Activated CD8-positive, alpha-beta T cell treated with anti-CD3 and anti-CD28 coated beads, Interleukin-2, amount 10 ng/mL, durations not matched to agents 7 days and 5 days (primary cell): ENCODE measurements at places on chromosomes 1 and 21. TPM values are rescaled to one million over a fixed set of nuclear protein-coding genes. Genes with fewer than 3 reads are reported as not detected.

The KRTAP11-1 gene
- total RNA-seq, result not detected

DNA sequence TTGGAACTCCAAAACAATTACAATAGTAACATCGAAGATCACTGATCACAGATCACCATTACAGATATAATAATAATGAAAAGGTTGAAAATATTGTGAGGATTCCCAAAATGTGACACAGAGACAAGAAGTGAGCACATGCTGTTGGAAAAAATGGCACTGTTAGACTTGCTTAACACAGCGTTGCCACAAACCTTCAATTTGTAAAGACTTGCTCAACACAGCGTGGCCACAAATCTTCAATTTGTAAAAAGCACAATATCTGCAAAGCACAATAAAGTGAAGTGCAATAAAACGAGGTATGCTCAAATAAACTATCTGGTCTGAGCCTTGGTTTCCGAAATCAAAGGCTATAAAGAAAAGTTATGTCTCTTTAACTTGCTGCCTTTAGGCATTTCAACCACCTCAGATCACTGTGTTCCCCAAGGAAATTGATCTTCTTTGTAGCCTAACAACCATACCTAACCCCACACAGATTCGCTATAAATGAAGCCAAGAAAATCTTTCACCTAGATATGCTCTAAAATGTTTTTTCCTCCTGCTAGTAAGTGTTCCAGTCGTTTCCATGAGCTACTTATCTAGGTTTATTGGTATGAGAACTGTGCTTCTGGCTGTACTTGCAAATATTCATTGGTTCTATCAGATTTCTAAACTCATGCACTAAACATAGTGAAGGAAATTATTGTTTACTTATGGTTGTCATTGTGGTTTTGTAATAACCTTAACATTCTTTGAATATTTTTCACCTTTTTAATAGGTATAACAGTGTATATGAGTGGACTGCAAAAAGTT lies 13.1 kb upstream of the LPGAT1 start:
- H3K27ac ChIP-seq, result peak overlapping the region; percentile 82
- peaks cover 30% of the 10 kb centered on the region for H3K4me1 ChIP-seq
- no peaks in the 10 kb centered on the region for H3K27me3 ChIP-seq
- H3K4me3 ChIP-seq, result no peak overlapping the region

DNA sequence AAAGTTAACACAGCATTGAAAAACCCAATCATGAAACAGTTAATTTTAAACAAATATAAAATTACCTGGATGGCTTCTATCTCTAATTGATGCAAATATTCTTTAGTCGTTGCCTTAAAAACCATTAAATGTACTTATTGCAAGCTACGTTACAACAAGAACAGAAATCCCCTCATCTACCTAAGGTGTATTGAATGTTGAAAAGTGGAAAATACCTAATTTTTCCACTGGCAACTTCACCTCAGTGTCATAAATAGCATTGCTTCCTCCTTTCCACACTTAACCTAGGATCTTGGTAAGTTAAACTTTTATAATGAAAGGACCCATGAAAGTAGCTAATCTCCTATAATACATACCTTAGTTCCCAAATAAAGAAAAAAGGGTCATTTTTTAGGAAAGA lies 5.4 kb downstream of the GADD45A start:
- H3K36me3 ChIP-seq, result peaks cover 40% of the 10 kb centered on the region
- no peak overlapping the region for H3K27ac ChIP-seq
- no peak for DNase-seq

DNA sequence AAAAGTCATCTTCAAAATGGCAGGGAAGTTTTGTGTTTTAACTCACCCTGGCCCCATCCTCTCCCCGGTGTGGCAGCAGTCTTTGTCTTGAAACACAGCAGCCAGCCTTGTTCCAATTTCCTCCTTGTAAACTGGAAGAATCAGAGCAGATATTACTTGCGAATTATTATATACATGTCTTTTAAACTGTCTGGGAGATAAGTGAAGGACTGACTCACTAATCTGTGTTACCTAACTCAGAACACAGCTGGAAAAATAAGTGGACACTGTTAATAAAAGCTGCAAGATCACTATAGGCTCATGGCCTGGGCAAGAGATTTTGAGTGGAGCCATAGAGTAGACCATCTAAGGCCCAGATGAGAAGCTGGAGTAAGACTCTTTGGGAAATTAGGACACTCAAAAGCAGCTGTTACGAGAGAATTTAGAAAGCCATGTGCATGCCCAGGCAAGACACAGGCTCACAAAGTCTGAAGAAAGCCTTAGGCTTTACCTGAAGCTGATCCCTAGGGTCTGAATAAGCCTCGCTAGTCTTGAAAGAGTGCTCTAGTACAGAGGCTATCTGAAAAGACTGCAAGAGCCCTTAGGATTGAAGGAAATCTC lies 233.0 kb upstream of the RAB4A start:
- H3K4me3 ChIP-seq, result no peak overlapping the region
- no peak for DNase-seq
- H3K36me3 ChIP-seq, result peaks cover 7% of the 10 kb centered on the region
- no peak overlapping the region for H3K27ac ChIP-seq
- H3K27me3 ChIP-seq, result peaks cover 35% of the 10 kb centered on the region

The CFHR4 gene
- total RNA-seq, result not detected

DNA sequence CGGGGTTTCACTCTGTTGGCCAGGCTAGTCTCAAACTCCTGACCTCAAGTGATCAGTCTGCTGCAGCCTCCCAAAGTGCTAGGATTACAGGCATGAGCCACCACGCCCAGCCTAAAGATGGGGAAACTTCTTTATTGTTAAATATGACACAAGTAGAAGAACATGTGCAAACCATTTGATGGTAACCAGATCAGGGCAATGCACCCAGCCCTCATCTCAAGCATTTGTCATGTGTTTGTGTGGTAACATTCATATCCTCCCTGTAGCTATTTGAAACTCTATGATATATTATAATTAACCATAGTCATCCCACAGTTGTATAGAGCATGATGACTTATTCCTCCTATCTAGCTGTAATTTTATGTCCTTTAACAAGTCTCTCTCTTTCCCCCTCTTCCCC lies 119.5 kb upstream of the TMPRSS2 start:
- no peaks in the 10 kb centered on the region for H3K4me1 ChIP-seq
- no peaks in the 10 kb centered on the region for H3K36me3 ChIP-seq
- H3K27ac ChIP-seq, result no peak overlapping the region
- H3K27me3 ChIP-seq, result peaks cover 6% of the 10 kb centered on the region
- H3K4me3 ChIP-seq, result no peak overlapping the region
- DNase-seq, result no peak

DNA sequence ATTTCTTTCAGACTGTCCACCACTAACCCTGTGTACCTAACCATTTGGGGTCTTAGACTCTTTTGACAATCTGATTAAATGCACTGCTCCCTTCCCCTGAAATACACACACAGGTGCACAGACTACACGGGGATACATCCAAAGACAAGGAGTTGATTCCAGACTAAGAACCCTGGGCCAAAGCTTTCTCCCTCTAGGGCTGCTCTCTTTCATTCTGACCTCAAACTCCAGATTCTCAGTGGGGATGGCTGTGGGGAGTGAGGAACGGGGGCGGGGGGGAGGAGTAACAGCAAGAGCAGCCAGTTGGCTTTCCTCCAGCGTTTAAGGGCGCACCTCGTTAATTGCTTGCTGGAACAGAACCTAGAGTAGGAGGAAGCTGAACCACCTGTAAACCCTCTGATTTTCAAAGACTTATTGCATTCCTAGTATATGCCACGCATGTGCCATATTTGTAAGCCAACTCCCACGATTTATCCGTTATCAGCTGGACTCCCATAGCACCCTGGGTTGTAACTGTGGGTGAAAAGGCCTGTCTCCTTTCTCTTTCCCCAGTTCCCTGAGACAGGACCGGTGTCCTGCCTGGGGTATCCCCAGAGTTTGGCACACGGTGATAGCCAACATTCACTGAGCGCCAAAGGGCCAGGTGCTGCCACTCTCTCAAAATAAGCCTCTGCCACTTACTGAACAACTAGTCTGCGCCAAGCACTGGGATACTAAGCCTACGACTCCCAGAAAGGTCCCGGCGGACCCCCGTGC lies 920 bp downstream of the MTHFR start:
- H3K4me3 ChIP-seq, result peak overlapping the region; percentile 97
- H3K4me1 ChIP-seq, result peaks cover 64% of the 10 kb centered on the region
- H3K36me3 ChIP-seq, result peaks cover 42% of the 10 kb centered on the region
- peak overlapping the region; percentile 95 for H3K27ac ChIP-seq
- no peaks in the 10 kb centered on the region for H3K27me3 ChIP-seq
- DNase-seq, result peak; percentile 29

The AVPR1B gene
- not detected for total RNA-seq

DNA sequence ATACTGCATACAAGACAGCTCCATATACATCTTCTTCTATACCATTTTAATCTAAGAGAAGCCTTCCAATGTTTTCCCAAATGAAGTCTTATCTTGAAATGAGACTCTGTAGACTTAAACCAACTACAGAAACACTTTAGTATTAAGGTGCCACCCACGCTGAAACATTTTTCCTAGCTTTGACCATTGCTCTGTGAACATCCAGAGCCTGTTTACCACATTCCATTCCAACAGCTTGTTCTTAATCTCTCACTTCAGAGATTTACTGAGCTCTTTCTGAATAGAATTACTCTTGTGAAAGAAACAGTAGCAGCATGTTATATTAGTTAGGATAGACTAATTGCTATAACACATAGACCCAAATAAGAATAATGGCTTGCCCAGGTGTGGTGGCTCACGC lies 19.6 kb upstream of the POGZ start:
- no peak overlapping the region for H3K4me3 ChIP-seq
- peaks cover 2% of the 10 kb centered on the region for H3K4me1 ChIP-seq
- H3K27me3 ChIP-seq, result peaks cover 7% of the 10 kb centered on the region
- peaks cover 3% of the 10 kb centered on the region for H3K36me3 ChIP-seq

The HJV gene
- total RNA-seq, result not detected

DNA sequence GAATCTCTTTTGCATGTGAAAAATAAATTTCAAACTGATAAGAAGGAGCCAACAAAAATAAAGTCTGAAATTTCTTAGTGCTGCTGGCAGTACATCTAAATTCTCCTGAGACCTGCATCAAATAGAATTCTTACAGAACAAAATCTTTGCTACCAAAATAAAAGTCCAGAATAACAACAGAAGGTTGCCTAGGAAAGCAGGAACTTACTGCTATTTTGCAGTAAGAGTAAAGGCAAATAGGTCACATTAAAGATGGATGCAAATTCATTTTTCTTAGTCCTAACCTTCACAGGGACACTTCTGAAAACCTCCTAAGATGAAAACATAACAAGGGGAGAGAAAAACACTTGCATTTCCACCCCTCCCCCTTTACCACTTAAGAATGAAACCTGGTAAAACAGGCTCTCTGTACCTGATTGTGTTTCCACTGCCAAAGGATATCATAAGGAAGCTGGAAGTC lies 59.0 kb downstream of the RUSC1 start:
- no peaks in the 10 kb centered on the region for H3K27me3 ChIP-seq
- H3K27ac ChIP-seq, result no peak overlapping the region
- H3K4me3 ChIP-seq, result no peak overlapping the region
- no peak for DNase-seq

- H3K27ac ChIP-seq, result no peak overlapping the region
- no peak for DNase-seq
- no peaks in the 10 kb centered on the region for H3K4me1 ChIP-seq
- H3K36me3 ChIP-seq, result no peaks in the 10 kb centered on the region
- H3K27me3 ChIP-seq, result peaks cover 12% of the 10 kb centered on the region
These were observed 89.7 kb downstream of the SMYD2 start for GRCh38 chr1:214370615-214371014.

The GABRD gene
- not detected for total RNA-seq

DNA sequence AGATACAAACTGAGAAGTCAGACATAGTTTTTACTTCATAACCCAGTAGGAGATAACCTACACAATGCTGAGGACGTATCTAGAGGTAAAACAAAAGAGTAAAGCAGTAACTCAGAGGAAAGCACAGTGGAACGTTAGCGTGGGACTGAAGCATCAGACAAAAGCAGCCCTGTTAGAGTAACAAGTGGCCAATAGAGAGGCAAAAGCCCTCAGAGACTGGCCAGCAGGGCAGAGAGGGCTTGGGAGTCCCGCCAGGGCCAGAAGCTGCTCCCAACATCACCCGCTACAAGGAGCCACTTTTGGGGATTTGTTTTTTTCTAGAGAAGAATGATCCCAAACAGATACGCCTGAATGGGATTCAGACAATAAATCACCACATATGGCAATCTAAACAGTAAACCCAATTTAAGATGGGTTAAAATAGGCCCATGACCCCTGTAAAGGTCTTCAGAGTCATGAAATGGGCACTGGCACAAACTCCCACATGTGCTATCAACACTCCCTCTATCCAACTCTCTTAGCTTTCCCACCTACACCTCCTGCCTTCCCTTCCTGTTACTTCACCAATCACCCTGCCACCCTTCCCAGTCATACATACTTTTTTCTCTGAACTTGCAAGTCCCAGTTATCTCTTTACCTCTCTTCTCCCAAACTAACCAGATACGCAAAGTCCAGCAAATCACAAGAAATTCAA lies 17.2 kb downstream of the TADA1 start:
- no peaks in the 10 kb centered on the region for H3K4me1 ChIP-seq
- H3K36me3 ChIP-seq, result peaks cover 57% of the 10 kb centered on the region
- DNase-seq, result no peak
- H3K27me3 ChIP-seq, result no peaks in the 10 kb centered on the region

DNA sequence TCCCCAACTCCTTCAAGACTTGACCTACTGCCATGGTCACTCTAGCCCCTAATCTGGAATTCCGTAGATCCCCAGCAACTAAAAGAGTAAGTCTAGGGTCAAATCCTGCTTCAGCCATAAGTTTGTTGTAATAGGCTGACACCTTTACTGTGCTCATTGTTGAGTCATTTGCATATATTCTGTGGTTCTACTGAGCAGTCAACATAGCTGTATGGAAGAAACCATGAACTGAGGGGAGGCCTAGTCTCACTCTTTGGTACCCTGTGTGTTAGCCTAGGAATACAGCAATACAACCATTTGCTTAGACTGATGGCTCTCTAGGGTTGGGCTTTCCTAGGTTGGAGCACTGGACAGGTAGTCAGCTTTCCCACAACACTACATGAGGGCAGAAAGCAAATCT lies 23.6 kb upstream of the SLC35D1 start:
- H3K27me3 ChIP-seq, result peaks cover 1% of the 10 kb centered on the region
- no peak for DNase-seq
- peaks cover 2% of the 10 kb centered on the region for H3K36me3 ChIP-seq
- H3K27ac ChIP-seq, result no peak overlapping the region

DNA sequence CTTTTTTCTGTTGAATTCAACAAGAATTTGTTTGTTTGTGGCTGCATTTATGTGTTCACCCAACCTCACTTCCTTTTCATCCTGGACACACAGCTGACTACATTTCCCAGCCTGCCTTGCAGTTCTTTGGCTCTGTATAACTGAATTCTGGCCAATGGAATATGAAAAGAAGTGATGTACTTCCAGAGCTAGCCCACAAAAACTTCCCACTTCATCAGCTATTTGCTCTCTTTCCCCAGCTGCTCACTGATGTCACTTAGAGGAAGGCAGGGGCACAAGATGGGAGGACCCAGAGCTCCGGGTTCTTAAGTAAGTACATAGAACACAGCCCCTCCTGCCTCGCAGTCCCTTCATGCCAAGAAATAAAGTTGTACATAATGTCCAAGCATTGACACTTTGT lies 235.0 kb upstream of the FGGY start:
- no peaks in the 10 kb centered on the region for H3K27me3 ChIP-seq
- H3K4me1 ChIP-seq, result peaks cover 35% of the 10 kb centered on the region
- peaks cover 4% of the 10 kb centered on the region for H3K36me3 ChIP-seq
- H3K4me3 ChIP-seq, result no peak overlapping the region
- H3K27ac ChIP-seq, result no peak overlapping the region
